Heart right ventricle (tissue), 16 donors: ENCODE measurements at places on chromosomes 16 and 17.

DNA sequence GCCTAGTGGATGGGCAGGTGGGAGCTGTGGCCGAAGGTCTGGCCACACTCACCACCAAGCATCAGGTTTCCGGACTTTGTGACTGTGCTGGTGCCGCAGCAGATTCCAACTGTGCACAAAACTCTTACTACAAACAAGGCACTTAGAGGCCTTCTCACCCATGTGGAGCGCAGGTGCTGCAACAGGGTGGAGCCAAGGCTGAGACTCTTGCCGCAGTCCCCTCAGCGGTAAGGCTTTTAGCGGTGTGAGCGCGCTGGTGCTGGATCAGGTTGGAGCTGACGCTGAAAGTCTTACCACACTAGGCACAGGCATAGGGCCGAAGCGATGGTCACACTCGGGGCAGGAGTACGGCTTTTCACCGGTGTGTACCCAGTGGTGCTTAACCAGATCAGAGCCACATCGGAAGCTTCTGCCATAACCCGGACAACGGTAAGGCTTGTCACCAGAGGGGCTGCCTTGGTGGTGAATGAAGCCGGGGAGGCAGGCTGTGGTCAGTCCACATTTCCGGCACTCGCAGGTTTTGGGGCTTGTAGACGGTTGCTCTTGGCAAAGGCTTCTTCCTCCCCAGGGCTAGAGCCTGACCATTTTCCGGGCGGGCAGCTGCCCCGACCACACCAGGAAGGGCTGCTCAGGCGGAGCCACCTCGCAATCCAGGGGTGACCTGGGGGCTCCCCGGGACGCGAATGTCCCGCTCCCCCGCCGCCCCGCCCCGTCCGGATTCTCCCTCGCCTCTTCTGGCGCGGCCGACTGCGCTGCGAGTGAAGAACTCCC lies 1.0 kb upstream of the ARMC5 start:
- DNase-seq, result peak; percentile 62

DNA sequence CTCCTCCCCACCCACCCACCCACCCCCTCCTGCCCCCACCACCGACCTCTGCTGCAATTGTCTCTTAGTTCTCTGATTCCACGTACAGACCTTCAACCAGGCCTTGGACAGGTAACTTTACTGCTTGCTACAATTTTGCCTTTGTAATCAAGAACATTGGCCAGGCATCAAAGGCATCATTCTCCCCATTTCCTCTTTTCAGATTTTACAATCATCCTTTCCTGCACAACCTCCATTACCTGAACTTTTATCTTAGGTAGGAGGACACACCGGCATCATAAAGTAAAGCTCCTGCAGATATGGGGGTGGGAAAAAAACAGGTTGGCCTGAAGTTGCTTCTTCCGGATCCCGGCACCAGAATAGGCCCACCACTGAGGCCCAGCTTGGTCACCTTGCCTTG lies 25.7 kb upstream of the SUPT4H1 start:
- DNase-seq, result no peak

DNA sequence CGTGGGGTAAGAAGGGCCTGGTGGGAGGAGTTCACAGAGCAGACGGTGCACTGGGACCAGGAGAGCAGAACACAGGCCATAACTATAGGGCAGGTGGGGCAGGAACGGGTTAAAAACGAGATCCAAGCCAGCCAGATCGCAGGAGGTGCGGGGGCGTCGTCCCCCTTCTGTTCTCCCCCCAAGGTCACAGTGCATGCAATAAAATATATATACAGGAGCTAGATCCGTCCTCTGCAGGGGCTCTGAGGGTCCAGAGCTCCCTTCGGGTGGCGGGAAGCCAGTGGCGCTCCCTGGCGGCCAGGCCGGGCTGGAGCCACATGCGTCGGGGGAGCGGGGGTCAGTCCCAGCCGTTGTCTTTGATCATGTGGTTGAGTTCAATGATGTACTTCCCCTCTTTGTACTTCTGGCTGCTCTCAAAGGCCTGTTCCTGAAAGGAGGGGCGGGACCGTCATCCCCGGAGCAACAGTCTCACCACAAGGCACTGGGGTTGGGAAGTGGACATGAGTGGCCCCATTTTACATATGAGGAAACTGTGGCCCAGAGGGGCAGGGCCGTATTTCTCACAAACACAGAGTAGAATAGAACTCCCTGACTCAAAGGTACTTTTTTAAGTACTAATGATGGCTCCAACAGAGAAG lies 768 bp upstream of the TBX6 start:
- DNase-seq, result peak; percentile 88

- peak; percentile 51 for DNase-seq
These were observed 38.0 kb downstream of the CUEDC1 start for GRCh38 chr17:57916925-57917858.

DNA sequence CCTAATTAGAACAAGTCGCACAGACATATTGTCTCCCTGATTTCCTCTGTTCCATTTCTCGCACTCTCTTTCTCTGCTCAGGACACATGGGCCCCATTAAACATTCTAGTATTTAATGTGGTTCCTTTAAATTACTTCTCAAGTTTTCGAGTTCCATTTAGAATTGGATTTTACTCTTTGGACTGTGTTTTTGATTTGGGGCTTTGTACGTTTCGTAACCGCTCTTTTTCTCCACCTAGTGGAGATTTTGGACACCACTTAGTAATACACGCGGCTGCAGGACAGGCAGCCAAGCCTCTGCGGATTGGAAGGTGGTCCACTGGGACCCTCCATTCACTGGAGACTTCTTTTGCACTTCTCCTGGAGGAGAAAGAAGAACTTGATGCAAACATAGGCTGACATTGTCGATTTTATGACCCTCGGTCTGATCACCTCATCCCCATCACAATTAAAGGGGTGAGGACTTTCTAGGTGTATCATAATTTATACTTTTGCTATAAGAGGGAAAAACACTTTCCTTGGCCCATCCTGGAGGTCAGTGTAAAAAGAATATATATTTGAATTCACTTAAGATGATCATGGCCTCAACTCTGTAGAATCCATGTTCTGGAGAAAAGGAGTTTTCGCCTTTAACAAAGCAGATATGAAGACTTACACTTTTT lies 85.7 kb downstream of the NOG start:
- DNase-seq, result no peak

- peak; percentile 92 for DNase-seq
These were observed 887 bp upstream of the LASP1 start for GRCh38 chr17:38868817-38869525.

- DNase-seq, result no peak
These were observed 24.8 kb upstream of the SIAH1 start for GRCh38 chr16:48409839-48410632.

GRCh38 chr17:63476459-63476853 lies 405 bp upstream of the ACE start:
- no peak for DNase-seq

- no peak for DNase-seq
These were observed 259.5 kb downstream of the IRX3 start for GRCh38 chr16:54027062-54027461.

DNA sequence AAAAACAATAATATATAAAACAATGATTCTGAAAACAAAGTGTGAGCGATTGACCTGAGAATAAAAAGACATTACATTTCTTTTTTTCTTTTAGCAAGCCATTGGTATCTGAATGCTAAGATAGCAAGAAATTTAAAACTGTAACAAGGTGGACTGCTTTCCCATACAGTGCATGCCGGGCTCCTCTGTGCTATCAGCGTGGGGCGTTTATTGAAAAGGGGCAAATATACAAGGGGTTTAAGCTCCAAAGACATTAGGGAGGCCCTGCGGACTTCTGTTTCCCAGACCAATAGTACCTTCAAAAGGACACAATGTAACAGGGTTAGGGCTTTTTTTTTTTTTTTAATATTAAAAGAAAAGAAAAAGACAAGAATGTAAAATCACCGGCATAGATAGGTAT lies 261.3 kb downstream of the ZFHX3 start:
- DNase-seq, result no peak

GRCh38 chr17:74763565-74764387 lies 12.4 kb downstream of the NAT9 start:
- no peak for DNase-seq

- DNase-seq, result no peak
These were observed 4.6 kb upstream of the PYDC1 start for GRCh38 chr16:31221357-31222160.
